ENCODE measurements at places on chromosomes 3 and 15.

DNA sequence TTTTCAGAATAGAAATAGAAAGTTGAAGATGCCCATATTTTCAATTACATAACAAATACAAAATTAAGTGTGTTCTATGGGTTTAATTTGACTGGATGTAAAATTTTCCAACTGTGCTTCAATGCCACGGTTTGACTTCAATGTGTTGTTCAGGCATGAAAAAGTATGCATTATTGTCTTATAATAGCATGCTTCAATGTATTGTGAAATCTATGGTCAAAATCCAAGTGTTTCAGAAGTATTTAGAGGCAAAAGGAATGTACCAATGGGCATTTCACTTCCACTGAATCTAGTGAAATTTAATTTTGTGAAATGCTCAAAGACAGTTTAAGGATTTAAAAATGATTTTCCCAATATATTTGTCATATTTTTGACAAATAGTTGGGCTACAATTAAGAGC is 16.0 kb downstream of the NEK10 start:
- H3K27ac ChIP-seq, result no peak overlapping the region
- no peak for DNase-seq
- H3K4me1 ChIP-seq, result no peaks in the 10 kb centered on the region
- H3K27me3 ChIP-seq, result no peaks in the 10 kb centered on the region
- H3K36me3 ChIP-seq, result no peaks in the 10 kb centered on the region

DNA sequence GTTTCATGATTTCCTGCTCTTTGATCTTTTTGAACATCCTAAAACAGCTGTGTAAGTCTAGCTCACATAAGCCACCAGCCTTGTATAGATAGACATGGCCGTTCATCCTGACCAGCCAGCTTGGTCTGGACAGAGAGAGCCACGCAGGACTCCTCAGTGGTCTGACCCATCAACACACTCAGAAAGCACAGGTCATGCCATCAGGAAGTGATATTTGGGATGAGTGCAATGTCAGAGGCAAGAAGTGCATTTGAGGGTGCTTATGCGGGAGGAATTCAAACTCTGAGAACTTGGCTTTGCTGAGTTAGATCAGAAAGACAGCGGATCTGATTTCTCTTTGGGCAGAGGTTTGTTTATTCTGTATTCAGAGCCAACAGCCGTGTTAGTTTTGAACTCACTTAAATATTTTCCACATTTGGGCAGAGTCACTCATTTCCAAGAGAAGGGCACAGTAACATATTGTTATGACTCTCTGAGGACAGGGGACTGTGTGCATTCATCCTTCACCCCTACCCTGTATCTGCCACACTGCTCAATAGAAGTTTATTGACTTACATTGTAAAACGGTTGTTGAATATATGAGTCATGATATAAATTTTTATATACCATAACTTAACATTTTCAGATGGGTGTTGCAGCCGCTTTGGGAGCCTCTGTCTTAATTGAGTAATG is 225.3 kb upstream of the LYSMD4 start:
- H3K4me3 ChIP-seq, result no peak overlapping the region
- H3K4me1 ChIP-seq, result no peaks in the 10 kb centered on the region
- no peaks in the 10 kb centered on the region for H3K36me3 ChIP-seq
- H3K27ac ChIP-seq, result no peak overlapping the region
- H3K27me3 ChIP-seq, result no peaks in the 10 kb centered on the region

DNA sequence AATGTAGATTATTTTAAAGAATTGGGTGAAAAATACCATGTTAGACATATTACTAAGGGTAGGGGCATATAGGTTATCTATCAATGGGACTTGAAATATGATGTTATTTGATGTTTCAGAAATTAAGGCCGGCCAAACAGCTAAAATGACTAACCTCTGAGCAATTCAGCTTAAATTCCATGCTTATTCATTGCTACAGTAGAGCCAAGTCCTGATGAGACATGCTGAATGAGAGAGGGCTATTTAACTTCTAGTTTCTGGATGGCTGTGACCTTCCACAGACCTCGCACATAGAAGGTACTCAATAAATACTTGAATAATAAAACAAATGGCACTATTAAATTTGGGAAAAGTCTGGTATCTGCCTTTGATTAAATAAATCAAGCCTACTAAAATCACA is 175.6 kb upstream of the WNT5A start:
- no peak overlapping the region for H3K27ac ChIP-seq
- DNase-seq, result no peak
- no peaks in the 10 kb centered on the region for H3K36me3 ChIP-seq
- H3K4me1 ChIP-seq, result no peaks in the 10 kb centered on the region
- no peaks in the 10 kb centered on the region for H3K27me3 ChIP-seq

DNA sequence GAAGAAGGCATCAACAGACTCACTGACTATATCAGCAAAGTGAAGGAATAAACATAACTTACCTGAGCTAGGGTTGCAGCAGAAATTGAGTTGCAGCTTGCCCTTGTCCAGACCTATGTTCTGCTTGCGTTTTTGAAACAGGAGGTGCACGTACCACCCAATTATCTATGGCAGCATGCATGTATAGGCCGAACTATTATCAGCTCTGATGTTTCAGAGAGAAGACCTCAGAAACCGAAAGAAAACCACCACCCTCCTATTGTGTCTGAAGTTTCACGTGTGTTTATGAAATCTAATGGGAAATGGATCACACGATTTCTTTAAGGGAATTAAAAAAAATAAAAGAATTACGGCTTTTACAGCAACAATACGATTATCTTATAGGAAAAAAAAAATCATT is 17.8 kb downstream of the LMOD3 start:
- H3K27me3 ChIP-seq, result no peaks in the 10 kb centered on the region
- H3K36me3 ChIP-seq, result no peaks in the 10 kb centered on the region
- no peaks in the 10 kb centered on the region for H3K4me1 ChIP-seq

DNA sequence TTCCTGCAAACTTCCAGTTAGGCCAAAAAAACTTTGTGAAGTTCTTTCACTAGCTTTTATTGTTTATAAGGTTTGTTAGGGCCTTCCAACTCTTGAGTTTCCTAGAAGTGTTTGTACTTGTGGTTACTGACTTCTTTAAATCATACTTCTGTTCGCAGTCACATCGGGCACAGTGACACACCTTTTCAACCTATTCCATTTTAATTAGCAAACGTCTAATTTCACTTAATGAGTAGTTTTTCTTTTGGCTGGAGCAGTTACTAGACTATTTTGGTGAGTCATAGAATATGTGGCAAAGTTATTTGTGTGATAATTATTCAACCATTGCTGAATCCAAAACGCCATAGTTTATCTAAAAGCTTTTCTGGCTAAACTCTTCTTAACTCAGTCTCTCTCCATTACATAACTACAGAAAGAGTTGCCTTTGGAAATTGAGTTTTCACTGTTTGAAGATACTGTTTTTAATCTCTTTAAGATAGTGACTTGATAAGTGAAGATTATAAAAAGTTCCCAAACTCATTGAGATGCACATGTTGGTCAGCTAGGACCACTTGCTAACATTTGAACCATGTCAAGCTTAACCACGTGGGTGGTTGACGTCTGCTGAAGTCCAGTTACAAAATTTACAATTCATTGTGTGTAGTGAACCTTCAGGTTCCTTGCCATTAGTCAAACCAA is 21.5 kb downstream of the CNOT10 start:
- no peaks in the 10 kb centered on the region for H3K27me3 ChIP-seq
- no peaks in the 10 kb centered on the region for H3K36me3 ChIP-seq
- H3K4me3 ChIP-seq, result no peak overlapping the region
- H3K27ac ChIP-seq, result no peak overlapping the region

DNA sequence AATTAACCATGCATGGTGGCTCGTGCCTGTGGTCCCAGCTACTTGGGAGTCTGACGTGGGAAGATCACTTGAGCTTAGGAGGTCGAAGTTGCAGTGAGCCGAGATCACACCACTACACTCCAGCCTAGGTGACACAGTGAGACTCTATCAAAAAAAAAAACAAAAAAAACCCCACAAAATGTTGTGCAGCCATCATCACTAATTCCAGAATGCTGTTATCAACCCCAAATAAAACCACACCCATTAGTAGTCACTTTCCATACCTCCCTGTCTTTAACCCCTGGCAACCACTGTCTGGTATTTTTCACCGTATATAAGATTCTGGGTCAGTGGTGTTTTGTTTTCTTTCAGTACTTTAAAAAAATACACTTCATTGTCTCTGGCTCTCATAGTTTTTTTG is 16.6 kb downstream of the HMCES start:
- H3K36me3 ChIP-seq, result no peaks in the 10 kb centered on the region
- no peak for DNase-seq
- H3K27ac ChIP-seq, result no peak overlapping the region
- no peaks in the 10 kb centered on the region for H3K27me3 ChIP-seq
- H3K4me1 ChIP-seq, result no peaks in the 10 kb centered on the region

DNA sequence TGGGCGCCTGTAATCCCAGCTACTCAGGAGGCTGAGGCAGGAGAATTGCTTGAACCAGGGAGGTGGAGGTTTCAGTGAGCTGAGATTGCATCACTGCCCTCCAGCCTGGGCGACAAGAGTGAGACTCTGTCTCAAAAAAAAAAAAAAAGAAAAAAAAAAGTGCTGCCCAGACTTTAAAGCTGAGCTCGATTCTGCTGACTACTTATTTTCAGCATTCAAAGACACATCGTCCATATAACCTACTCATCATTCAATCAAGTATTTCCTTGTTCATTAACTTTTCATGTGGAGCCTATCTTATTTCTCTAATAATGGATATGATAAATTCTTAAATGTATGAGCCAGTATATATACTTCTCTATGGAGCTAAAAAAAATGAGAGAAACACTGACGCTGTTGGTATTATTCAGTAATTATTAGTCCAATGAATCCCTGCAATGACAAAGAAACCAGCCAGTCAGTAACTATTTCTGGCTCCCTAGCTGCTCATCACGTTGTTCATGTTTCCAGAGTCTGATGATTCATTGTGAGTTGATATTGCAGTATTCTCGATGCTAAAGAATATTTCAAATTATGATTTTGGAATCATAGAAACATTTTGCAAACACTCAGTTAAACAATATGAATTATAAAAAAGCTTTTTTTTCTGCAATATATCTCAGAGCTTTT is 111.9 kb downstream of the RAP2B start:
- no peaks in the 10 kb centered on the region for H3K27me3 ChIP-seq
- no peak overlapping the region for H3K27ac ChIP-seq
- DNase-seq, result no peak

DNA sequence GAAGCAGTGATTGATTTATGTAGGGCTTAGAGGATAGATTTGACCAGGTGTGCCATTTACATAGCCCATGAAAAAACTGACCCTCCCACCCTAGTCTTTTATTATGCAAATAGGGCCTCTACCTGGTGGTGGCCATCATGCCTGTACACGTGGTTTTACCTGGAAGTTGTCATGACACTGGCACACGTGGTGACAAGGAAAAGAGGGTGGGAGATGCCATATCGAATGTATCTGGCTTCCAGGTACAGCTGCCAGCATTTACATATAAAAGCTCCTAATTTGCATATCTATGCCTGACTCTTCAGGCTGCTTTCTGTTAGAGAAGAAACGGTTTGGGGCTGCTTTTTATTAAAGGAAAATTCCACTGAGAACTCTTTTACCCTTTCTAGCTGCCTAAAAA is 35.0 kb upstream of the DNAJC13 start:
- DNase-seq, result no peak
- H3K4me1 ChIP-seq, result no peaks in the 10 kb centered on the region
- H3K36me3 ChIP-seq, result no peaks in the 10 kb centered on the region
- H3K27ac ChIP-seq, result no peak overlapping the region
